SK-N-SH (cell line): ENCODE measurements at places on chromosomes 3 and 15. TPM values are rescaled to one million over a fixed set of nuclear protein-coding genes. Genes with fewer than 3 reads are reported as not detected.

ATP8B4 gene
- polyA plus RNA-seq, result 0.03 TPM in 1 of 2 replicates, not detected in the other

PPP1R14D gene
- polyA plus RNA-seq, result not detected in 2 replicates

TMC3 gene
- not detected in 2 replicates for polyA plus RNA-seq

LINS1 gene
- polyA plus RNA-seq, result 5.0 and 6.9 TPM in 2 replicates

CYP11A1 gene
- 0.08 TPM in 1 of 2 replicates, not detected in the other for polyA plus RNA-seq

ROPN1 gene
- 0.05 TPM in 1 of 2 replicates, not detected in the other for polyA plus RNA-seq

MME gene
- 167 and 286 TPM in 2 replicates for polyA plus RNA-seq
